ENCODE measurements at places on chromosomes 7 and 10.

DNA sequence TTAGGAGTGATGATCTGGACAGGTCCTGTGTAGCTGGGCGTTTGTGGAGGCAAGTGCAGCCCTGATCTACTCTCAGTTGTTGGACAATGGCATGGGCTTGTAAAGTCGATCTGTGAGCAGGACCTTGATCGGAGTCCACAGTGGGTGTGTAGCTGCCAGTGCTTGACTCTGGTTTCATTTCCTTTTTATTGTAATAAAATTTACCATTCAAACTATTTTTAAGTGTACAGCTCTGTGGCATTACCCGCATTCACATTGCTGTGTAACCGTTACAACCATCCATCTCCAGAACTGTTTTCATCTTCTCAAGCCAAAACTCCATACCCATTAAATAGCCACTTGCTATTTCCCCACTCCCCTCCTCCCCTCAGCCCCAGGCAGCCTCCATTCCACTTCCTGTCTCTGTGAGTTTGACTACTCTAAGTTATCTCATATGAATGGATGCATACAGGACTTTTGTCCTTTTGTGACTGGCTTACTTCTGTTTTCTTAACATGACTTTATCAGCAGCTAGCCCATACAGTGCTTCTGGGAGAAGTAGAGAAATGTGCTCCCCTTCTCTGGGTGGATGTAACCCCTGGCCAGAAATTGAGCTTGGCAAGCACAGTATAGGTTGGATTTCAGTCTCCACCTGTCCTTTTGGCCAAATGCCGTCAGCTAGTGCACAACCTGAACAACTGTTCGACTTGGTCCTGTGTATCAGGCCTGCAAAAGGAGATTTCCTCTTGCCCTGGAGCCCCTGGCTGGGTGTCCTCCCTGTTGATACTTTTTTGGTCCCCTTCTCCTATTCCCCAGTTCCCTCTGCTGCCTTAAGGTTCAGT lies 180.0 kb downstream of the LRMDA start:
- no peak for DNase-seq

- no peak for DNase-seq
These were observed 42.5 kb upstream of the LRGUK start for GRCh38 chr7:134084488-134085144.

- DNase-seq, result no peak
These were observed 354.4 kb upstream of the MKI67 start for GRCh38 chr10:128480601-128481000.

DNA sequence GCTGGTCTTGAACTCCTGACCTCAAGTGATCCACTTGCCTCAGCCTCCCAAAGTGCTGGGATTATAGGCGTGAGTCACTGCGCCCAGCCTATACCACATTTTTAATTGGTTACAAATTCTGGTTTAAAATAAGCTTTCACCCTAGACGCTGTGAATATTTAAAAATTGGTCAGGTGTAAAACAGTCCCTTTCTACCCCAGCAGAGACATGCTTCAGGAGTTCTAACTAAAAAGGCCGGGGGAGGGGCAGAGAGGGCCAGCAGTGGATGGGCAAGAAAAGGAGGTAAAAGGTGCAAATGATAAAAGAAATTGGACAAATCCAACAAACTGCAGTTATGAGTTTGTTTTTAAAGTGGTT lies 70.0 kb downstream of the WAPL start:
- DNase-seq, result no peak

DNA sequence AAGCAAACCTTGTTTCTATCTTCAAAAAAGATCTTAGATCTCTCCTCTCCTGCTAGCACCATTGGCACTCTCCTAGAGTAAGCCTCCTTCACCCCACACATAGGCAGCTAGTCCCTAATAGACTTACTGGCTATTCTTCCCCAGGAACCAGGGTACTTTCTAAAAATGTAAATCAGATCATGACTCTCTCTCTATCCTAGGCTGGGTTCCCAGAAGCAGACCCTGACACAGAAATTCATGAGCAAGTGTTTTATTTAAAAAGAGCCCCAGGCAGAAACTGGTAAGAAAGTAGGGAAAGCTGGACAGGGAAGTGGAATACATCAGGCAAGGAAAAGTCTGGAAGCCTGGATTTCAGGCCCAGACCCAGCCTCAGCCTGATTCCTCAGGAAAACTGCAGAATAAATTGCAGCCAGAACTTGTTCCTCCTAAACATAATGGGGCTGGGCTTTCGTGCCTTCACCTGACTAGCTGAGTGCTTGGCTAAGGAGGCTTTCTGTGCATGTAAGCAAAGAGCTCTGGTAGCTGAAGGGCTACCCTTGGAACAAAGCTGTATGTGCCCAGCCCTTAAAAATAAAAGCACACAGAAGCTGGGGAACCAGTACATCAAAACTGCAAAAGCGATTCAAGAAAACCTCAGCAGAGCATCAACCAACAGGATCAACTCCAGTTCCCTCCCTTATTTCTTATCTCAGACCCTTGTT lies 18.8 kb upstream of the SORBS1 start:
- no peak for DNase-seq

GRCh38 chr10:79331226-79331625 lies 16.0 kb upstream of the PPIF start:
- DNase-seq, result no peak

- no peak for DNase-seq
These were observed 134.8 kb downstream of the TMEM26 start for GRCh38 chr10:61318429-61318828.

DNA sequence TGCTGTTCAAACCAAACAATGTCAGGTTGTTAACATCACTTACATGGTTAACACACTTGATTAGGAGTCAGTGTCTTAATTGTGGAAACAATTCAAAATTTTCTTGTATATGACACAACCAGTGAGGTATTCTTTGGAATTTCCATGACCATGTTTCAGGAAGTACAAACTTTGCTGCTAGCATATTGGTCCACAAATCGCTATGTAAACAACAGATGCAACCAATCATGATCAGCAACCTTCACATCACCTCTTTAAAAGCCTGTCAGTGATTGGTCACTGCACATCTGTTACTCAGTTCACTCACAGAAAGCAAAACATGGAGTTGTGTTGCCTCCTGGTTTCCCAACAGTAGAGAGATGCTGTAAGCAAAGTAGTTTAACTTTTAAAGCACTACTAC lies 108.9 kb upstream of the FAM3C start:
- no peak for DNase-seq

GRCh38 chr7:101140339-101140699 lies 13.4 kb downstream of the SERPINE1 start:
- DNase-seq, result no peak

DNA sequence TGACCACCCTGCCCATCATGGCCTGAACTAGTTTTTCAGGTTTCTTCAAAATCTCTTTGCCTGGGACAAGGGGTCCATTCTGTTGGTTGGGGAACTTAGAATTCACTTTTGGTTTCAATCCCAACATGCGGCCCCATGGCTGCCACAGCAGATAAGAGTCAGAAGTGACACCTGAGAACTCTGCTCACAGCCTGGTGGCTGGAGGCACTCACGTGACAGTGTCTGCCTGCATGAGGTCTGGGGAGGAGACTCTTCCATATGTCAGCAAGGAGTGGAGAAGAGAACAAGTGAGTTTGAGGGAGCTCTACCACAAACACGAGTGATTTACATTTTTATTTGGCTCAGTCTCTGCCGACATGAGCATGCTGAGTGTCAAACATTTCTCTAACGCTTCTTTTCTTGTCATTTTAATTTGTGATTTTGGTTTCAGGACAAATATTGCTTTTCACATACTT lies 370.4 kb downstream of the TNS3 start:
- peak; percentile 14 for DNase-seq

GRCh38 chr7:30165590-30165989 lies 30.8 kb downstream of the MTURN start:
- no peak for DNase-seq

DNA sequence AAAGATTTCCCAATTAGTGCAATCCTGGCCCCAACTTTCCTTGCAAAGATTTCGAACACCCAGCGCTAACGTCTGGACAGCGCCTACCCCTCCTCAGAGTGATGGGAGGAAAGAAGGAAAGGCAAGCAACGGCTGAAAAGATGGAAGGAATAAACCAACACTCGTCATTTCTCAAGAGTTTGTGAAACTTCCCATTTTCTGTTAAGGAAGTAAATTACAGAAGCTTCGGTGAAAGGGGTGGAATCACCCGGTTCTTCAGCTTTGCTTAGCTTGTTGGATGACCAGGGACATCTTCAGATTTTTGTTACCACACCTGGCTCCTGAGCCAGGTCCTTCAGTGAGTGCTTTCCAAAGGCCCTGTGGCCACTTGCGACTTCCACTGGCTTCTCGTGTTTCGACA lies 313.1 kb downstream of the SKIDA1 start:
- no peak for DNase-seq

DNA sequence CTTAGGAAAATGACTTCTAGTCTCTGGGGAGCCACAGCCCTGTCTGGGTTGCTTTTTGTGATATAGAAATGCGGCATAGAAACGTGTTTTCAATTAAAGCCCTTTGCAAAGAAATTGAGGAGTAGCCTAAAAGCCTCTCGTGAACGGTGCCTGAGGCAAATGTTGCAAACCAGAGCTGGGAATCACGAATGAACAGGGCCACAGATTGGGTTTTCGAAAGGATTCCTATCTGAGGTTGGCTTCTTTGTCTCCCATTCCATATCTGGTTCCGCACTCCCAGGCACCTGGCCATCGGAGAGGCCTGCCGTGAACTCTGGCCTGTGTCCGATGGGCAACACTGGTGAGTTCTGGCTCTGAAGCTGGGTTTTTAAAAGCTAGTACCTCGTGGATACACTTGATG lies 221.6 kb downstream of the TCF7L2 start:
- DNase-seq, result no peak

DNA sequence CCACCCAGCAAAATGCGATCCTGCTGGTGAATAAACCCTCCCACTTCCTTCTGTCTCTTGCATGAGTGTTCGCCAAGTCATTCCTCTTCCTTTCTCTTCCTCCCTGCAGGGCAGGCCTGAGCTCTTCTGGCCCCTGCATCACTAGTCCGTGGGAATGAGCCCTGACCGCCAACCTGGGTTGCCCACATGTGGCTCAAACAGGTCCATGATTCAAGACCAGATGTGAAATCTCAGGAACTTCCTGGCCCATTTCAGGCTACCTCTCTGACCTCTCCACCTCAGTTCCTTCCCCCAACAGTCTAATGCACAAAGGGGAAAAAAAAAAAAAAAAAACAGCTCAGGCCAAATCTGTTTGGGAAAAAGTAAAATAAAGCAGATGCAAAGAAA lies 5.4 kb upstream of the YWHAG start:
- DNase-seq, result peak; percentile 23

- peak; percentile 70 for DNase-seq
These were observed 598 bp downstream of the MCMBP start for GRCh38 chr10:119871881-119872609.

- no peak for DNase-seq
These were observed 219.0 kb downstream of the PTEN start for GRCh38 chr10:88082391-88082790.

DNA sequence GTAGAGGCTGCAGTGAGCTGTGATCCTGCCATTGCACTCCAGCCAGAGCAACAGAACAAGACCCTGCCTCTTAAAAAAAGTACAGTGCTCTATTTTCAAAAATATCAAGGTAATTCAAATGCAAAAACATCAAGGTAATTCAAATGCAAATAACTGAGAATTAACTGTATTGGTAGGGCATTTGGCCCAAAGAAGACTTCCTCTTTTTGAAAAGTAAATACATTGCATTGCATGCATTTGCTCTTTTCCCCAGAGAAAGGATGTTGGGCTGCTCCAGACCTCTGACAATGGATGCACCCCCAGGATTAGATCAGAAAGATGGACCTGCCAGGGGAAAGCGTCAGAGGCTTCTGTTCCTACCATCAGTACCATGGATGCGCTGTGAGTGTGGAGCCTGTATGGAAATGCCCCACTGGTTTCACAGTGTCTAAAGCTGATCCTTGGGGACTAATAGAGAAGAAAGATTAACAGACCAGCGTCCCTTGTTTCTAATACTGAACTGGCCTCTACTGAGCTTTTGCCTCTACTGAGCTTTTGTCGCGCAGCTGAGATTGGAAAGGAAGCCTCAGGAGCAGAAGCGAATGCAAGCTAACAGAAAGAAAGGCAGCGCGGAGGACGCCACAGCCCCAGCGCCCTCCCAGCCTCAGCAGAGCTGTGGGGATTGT lies 93.5 kb upstream of the LYZL2 start:
- no peak for DNase-seq

GRCh38 chr7:156918635-156919034 lies 25.7 kb upstream of the LMBR1 start:
- no peak for DNase-seq

DNA sequence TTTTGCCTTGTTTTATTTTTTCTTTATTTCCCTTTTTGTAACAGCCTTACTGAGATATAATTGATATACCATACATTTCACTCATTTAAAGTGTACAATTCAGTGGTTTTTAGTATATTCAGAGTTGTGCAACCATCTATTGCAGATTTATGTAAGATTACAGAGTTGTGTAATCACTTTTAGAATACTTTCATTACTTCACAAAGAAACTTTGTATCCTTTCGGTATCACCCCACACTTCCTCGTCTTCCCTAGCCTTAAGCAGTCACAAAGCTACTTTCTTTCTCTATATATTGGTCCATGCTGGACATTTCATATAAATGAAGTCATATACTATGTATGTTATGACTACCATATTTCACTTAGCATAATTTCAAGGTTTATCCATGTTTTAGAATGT lies 74.6 kb downstream of the ATRNL1 start:
- DNase-seq, result no peak

DNA sequence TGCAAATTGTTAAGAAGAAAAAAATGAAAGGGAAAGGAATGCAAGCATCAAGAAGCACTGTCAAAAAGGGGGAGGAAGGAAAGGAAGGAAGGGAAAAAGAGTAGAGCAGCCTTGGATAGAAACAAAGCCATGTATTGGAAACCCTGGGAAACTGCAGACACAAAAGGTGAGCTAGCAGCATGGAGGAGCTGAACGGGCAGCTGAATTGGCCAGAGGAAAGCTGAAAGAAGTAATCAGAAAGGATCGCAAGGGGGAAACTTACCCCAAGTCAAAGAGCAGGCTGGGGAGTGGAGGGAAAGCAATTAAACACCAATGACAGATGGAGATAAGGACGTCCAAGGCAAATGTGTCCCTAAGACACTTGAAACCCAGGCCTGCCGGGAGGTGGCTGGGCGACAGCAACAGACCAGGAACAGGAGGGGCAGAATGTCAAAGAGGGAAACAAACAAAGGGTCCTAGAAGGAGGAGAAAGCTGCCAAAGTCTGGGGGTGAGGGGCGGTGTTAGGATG lies 93.8 kb upstream of the SVIL start:
- no peak for DNase-seq

DNA sequence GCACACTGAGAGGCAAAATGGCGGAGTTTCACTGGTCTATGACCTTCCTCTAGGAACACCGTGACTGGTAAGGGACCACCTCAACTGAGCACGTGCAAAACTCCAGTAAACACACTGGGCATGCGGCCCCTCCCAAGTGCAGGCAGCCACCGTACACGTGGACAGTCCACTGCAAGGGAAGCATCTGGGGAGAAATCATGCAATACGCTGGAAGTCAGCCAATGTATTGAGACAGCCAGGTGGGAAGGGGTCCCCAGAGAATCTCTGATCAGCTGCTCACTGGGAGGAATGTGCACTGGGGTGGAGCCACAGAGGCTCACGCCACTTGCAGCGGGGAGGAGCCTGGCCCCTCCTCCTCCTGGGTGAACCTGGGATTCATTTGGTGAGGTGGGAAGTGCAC lies 49.3 kb downstream of the CFAP46 start:
- DNase-seq, result no peak

- DNase-seq, result no peak
These were observed 202.9 kb downstream of the PTPRN2 start for GRCh38 chr7:158384746-158385145.

All from thymus (tissue), 14 donors.